ENCODE measurements at places on chromosomes 16 and 17. TPM values are rescaled to one million over a fixed set of nuclear protein-coding genes. Genes with fewer than 3 reads are reported as not detected.

Gene KRTAP16-1
- not detected for total RNA-seq

Gene PPP1R27
- 0.35 TPM for total RNA-seq

Gene TGFB1I1
- total RNA-seq: 53.7 TPM

Gene NAT9
- 48.3 TPM for total RNA-seq

Gene CCL16
- total RNA-seq: not detected

Gene CRISPLD2
- 4.2 TPM for total RNA-seq

Gene ZNF469
- total RNA-seq: 7.2 TPM

Gene SLC13A2
- 0.10 TPM for total RNA-seq

All from A549 treated with AZD2906 at 1 μM for 4 hours (cell line).